ENCODE measurements at places on chromosomes 13 and 19.

- DNase-seq = no peak
Observed at GRCh38 chr13:23731709-23732108, 157.5 kb downstream of the MIPEP start.

DNA sequence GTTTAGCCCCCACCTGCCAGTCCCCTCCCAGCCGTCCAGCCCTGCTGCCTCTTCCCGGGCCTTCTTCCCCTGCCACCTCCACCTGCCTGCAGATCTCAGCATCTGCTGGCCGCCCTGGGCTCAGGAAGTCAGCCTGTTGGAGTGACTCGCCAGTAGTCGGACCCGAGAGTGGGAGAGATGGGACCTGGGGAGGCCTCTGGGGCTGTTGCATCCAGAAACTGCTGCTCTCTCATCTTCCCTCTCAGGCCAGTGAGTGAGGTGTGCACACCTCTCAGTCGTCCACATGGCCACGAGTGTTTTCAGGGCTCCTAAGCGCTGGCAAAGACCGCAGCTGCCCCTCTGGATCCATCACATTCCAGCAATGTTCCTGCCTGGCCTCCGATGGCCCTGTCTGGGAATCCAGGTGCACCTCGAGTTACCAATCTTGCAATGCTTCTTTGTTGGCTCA is 151.8 kb upstream of the SOX1 start:
- no peak for DNase-seq

GRCh38 chr13:111517641-111518010 is 197.2 kb downstream of the TEX29 start:
- no peak for DNase-seq

DNA sequence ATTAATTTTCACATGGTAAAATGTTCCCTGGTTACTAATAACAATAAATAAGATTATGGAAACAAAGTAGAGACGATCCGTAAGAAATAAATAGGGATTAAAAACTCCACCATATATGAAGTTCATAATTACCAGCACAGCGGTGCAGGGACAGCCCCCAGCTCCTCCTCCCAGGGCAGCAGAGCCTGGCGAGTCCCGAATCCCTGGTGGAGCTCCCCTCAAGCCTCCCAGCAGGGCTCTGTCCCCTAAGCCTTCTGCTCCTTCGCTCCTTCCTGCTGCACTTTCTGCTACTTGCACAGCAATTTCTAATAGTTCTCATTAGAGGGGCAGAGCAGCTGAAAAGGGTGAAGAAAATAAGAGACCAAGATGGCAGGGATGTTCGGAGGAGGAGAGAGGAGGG is 43.6 kb downstream of the RASA3 start:
- DNase-seq = no peak

DNA sequence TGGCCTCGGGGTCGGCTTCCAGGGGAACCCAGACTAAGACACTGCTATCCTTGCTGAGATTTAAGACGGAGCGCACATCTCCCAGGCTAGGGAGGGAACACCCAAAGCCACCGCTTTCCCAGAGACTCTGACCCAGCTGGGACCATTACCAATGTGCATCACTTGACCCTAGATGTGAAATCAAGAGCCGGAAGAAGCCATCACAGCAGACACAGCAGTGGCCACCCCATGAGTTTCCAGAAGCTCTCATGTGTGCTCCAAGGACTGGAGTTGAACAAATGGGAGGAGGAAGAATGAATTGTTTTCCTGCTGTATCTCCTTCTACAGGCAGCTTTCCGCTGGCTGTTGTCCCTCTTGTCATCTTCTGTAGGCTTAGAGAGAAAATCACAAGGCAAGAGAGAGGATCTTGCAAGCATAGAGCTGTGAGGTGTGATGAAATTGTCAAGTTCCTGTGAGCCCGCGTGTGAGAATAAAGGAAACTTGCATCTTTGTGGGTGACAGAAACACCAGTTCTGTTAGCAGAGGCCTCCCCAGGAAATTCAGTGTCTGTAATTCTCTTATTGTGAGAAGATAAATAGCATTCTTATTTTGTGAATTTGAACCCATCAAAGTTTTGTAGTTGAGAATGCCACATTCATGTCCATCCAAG is 711.8 kb downstream of the UQCRFS1 start:
- no peak for DNase-seq

DNA sequence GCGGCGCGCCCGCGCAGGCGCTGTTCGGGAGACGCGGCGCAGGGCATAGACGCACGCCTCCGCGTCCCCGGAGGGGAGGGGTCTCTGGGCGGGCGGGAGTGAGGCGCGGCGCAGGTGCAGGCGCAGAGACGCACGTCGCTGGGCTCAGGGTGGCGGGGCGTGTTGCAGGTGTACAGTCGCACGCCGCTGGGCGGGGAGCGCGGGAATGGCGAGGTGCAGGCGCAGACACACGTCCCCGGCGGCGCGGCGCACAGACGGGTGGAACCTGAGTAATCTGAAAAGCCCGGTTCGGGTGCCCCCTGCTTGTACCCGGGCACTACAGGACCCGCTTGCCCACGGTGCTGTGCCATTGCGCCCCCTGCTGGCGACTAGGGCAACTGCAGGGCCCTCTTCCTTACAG is 44.7 kb downstream of the PLPP2 start:
- no peak for DNase-seq

DNA sequence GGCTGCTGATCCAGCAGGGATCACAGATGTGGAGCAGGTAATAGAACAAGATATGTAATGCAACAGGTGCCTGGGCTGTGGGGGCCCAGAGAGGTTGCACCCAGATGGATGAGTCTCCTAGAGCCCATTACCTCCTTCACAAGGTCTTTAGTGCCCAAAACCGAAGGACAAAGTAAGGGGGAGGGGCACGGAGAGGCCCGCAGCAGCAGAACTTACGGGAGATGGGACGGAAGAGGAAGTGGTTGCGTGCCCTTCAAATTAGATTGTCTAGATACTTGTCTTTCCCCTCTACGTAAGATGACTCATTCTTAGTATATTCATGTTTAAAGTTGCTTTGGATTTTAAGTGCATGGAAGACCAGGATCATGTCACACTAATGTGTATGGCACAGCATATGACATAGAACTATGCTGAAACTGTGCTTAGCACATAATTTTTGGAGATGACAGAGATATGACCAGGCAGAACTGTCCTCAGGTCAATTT is 5.7 kb upstream of the MRPS31 start:
- DNase-seq = peak; percentile 49

- DNase-seq = peak; percentile 29
Observed at GRCh38 chr13:112928972-112929782, 39.8 kb upstream of the MCF2L start.

DNA sequence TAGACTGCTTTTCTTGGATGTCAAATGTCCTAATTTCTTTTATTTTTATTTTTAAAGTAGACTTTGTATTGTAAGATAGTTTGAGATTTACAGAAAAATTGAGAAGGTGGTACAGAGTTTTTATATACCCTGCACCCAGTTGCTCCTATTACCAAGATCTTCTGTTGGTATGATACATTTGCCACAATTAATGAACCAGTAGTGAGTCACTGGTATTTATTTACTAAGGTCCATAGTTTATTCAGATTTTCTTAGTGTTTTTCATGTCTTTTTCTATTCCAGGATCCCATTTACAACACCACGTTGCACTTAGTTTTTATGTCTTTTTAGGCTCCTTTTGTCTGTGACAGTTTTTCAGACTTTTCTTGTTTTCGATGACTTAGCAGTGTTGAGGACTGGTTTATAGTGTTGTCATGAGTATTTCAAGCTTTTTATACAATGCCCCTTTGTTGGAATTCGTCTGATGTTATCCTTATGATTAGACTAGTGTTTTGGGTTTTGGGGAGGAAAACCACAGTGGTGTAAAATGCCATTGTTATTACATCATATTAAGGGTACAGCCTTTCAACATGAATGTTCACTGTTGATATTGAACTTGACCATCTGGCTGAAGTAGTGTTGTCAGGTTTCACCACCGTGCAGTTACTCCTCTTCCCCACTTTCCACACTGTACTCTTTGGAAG is 35.9 kb downstream of the COG3 start:
- DNase-seq = peak; percentile 95

- DNase-seq = peak; percentile 51
Observed at GRCh38 chr13:30410705-30411125, 11.6 kb upstream of the UBE2L5 start.

DNA sequence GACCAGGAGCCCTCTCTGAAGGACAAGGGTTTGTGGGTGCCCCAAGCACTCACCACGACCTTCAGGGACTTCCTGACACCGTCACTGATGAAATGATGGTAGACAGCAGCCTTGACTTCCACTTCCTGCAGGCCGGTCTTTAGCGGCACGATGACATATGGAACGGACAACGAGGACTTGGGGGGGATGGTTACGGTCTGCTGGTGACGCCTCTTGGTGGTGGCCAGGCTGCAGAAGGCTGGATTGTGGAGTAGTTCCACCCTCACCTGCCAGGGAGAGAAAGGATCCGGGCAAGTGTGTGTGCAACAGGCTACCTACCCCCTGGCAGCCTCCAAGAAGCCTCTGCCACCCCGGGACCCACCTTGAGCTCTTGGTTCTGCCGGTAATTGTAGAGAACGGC is 23.2 kb downstream of the C3 start:
- DNase-seq = no peak

- no peak for DNase-seq
Observed at GRCh38 chr13:29453617-29454011, 141.9 kb downstream of the SLC7A1 start.

- DNase-seq = no peak
Observed at GRCh38 chr19:20259615-20260014, 92.6 kb downstream of the ZNF486 start.

DNA sequence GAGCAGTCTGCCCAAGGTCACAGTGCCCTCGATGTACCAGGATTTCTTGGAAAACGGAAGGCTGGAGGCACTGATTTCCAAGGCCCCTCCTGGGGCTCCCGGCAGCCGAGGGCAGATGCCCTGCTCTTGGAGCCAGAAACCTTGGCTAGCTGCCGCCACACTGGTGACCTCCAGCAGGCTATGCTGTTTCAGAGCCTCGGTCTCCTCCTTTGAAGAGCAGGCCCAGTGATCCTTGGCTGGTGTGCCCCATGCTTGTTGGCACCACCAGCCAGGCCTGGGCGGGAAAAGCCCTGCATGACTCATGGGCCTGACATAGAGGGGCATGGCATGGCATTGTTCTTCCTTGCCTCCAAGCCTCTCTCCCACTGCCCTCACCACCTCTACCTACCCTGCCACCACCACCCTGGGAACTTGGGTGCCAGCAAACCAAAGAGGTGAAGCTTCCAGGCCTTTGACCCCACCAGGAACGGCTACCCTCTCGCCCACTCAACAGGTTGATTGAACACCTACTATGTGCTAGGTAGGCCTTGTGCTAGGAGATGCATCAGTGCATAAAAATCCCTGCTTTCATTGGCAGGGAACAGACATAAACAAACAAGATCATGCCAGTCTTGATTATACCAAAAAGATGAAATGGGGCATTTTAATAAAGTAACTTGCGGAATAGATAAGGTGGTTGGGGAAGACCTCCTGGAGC is 1.6 kb upstream of the CLEC11A start:
- no peak for DNase-seq

All from fibroblast of skin of back (primary cell).